AG09309 (cell line): ENCODE measurements at places on chromosomes 2 and 18.

- no peak for DNase-seq
Observed at GRCh38 chr2:130825231-130825965, 11.3 kb upstream of the ARHGEF4 start.

DNA sequence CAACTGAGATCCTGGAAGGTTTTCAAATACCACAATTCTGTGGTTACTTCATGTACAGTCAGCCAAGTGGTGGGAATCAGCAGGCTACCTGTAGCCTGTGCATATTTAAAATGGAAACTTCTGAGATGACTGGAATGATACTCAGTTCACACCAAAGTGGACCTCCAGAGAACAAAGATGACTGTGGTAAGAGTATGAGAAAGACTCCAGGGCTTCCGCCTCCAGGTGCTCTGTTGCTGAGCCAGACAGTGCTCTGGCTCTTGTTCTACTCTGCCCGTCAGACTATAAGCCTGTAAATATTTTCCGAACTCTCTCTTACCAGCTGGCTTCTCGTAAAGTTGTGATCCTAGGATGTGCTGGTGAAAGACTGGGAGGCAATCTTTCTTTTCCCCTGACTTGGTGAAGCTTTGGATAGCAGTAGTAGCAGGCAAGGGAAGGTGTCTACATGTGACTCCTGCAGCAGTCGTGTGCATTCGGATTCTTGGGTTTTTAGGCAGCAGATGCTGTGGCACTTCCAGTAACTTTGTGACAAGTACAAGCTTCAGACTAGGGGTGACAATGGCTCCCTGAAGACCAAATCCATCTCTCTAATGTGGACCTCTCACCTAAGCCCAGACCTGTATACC is 23.1 kb downstream of the ST3GAL5 start:
- no peak for DNase-seq

DNA sequence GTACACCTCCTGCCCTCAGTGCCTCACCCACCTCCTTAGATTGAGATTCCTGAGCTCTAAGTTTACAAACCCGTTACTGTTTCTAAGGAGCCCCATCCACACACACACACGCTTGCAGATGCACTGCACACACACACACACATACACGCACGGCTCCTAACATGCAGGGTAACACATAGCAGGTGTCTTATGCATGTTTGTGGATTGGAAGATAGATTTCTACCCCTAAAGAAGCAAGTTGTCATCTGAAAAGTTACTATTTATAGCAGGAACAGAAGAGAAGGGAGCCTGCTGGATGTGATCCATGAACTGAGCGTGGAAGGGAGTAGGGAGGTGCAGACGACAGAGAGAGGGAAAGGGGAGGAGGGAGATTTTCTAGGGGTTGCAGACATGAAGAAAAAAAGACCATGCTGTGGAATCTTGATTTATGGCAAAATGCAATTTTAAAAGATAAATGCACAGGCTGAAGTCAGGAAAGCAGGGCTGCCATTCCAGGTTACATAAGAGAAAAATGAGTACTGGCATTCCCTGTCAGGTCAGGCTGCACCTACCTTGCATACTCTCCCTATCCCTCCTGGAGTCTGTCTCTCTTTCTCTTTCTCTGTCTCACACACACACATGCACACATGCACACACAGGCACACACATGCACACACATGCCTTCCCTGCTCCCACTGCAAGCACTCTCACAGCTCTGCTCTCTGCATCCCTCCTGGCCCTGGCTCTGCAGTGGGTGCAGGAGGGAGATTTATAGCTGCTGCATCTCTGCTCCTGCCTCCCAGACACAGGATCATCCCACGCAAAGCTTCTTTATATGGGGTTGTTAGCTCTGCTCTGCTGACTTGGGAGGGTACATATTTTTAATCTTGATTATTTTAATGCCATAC is 192.6 kb upstream of the MYT1L start:
- DNase-seq = no peak

GRCh38 chr2:70916291-70916690 is 19.4 kb upstream of the ATP6V1B1 start:
- DNase-seq = no peak

DNA sequence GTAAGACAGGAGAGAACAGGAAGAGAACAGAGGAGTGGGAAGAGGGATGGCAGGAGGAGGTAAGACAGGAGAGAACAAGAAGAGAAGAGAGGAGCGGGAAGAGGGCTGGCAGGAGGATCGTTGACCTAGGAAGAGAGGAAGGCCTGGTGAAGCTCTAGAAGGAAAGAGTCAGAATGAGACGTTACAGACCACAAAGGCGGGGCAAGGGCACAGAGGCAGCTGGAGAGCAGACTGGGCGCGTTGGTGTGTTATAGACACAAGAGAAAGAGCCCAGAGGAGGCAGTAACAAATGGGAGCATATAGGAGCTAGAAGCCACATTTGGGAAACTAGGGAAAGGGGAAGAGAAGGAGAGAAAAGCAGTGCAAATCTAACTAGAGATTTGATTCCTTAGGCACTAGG is 26.6 kb downstream of the PTRHD1 start:
- DNase-seq = no peak

DNA sequence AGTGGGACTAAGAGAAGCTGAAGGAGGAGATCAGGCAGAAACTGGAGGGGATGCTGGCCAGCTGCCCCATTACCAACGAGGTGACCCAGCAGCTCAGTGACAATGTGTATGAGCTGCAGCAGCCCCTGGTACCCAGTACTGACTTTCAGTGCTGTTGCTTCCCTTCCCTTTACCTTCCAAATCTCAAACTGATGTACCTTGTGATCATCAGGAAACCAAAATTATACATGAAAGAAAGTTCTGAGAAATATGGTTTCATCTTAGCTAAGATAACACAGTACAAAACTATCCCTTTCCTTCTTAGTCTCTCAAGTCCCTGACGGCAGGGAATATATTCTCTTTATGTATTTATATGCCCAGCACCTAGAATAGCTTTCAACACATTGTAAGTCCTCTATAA is 52.3 kb upstream of the CERS6 start:
- no peak for DNase-seq

- no peak for DNase-seq
Observed at GRCh38 chr2:240586919-240587800, 626 bp downstream of the CAPN10 start.

- DNase-seq = no peak
Observed at GRCh38 chr2:223285370-223286265, 233.6 kb downstream of the KCNE4 start.

- DNase-seq = no peak
Observed at GRCh38 chr18:6484659-6485058, 69.9 kb upstream of the L3MBTL4 start.

GRCh38 chr2:174013315-174013751 is 48.2 kb upstream of the SP3 start:
- no peak for DNase-seq

DNA sequence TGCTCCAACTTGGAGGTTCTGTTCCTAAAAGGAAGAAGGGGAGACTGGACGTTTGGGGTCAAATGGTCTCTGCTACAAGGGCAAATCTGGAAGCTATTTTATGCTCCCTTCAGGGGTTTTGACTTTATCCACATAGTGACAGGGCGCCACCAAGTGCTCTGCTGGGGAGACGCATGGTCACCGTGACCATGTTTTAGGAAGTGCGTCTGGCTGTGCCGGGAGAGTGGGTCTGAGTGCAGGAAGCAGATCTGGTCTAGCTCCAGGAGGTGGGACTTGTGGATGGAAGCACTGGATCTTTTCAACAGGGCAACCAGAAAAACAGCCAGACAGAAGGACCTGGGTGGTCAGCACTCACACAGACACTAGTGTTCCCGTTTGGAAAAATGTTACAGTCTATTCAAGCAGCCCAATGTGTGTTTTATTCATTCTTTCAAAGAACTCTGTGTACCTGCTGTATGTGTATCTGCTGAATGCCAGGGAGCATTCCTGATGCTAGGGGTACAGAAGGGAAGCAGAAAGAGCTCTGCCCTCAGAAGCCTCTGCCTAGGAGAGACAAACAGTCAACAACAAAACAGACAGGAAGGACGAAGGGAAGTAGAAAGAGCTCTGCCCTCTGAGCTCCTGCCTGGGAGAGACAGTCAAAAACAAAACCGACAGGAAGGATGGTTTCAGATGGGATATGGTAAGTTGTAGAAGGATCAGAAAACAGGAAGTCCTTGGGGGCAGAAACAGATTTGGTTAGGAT is 14.3 kb downstream of the IMPA2 start:
- peak; percentile 37 for DNase-seq

DNA sequence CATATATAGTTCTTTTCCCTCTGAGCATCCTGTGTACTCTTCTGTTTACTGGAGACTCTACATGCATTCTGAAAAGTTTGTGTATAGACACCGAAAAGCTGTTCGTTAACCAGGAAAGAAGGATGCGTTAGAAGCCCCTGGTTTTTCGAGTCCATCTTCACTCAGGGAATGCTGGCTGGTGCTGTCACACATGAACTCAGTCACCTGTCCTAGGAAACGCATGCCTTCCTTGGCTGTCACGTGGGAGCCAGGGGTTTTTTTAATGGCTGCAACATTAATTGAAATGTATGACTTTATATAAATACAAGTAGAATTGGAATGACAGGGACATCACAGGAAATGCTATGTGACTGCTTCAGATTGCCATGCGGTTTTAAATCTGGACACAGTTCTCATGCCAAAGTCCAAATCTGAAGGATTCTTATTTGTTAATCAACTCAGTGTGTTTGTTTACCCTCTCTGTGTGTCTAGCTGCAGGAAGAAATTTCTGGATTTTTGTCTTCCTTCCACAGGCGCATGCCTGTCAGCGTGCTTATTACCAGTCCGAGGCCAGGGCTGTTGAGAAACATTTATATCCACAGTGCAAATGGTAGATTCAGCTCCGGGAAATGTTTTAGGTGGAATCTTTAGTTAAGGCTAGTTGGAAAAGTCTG is 2.6 kb downstream of the RAMP1 start:
- DNase-seq = no peak

- DNase-seq = no peak
Observed at GRCh38 chr2:49271060-49271606, 116.8 kb upstream of the FSHR start.

- DNase-seq = no peak
Observed at GRCh38 chr2:233262562-233262961, 11.1 kb downstream of the ATG16L1 start.

- DNase-seq = no peak
Observed at GRCh38 chr2:26591619-26592505, 49.3 kb downstream of the CIB4 start.

DNA sequence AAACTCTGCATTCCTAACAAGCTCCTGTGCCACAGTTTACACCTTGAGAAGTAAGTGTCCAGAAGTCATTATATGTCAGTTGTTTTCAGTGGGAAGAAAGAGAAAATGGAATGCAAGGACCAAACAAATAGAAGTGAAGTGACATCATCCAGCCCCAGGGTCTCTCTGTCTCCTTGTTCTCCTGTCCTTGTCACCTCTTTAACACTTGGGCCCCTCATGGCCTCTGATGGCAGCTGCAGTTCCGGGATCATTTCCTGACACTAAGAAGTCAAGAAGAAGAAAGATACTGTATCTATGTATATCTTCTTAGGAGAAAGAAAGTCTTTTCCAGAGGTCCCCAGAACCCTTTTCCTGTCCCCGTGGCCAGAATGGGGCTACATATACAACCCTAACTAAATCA is 2.8 kb upstream of the CFAP221 start:
- DNase-seq = no peak

DNA sequence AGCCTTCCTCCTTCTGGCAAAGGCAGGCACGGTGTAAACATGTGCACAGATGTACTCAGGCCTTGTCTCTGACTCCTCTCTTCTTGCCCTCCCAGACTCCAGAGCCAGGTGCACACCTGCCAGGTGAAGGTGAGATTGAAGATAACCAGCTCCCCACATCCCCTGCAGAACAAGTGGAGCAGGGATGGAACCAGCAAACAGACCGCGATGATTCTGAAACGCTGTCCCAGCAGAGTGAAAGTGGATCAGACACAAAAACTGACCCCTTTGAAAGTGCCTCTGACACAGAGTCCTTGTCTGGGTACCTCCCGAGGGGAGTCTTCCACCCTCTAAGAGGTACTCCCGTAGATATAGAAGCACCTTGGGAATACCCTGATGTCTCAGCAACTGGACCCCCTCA is 77.2 kb downstream of the ARHGEF4 start:
- DNase-seq = no peak

DNA sequence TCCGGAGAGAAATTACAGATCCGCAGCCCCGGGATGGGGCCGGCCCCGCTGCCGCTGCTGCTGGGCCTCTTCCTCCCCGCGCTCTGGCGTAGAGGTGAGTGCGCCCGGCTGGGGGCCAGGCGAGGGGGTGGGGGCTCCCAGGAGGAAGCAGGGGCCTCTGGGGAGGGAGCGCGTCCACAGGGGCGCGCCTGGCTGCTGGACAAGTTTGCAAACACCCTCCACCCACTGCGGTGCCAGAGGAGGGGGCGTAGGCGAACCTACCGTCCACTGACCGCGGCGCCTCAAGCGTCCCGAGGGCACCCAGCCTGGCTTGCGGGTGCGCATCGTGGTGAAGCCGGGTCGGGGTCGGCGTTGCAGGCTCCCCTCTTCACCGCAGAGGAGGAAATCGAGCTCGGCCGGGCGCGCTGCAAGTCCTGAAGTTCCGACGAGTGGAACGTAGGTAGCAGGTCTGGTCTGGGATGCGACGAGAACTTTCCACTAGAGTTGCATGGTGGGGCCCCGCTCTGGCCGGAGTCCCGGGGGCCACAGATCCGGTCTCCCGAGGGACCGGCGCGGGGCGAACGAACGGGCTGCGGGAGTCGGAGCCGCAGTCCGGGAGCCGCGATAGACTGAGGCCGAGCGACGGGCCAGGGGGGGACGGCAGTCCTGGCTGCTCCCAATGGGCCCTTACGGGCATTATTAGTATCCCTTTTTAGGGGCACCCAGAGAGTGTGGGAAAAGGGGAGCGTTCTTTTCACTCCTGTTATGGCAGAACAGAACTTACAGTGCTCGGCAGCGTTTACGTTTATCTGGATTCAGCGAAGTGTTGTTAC is 502 bp downstream of the MERTK start:
- DNase-seq = no peak

DNA sequence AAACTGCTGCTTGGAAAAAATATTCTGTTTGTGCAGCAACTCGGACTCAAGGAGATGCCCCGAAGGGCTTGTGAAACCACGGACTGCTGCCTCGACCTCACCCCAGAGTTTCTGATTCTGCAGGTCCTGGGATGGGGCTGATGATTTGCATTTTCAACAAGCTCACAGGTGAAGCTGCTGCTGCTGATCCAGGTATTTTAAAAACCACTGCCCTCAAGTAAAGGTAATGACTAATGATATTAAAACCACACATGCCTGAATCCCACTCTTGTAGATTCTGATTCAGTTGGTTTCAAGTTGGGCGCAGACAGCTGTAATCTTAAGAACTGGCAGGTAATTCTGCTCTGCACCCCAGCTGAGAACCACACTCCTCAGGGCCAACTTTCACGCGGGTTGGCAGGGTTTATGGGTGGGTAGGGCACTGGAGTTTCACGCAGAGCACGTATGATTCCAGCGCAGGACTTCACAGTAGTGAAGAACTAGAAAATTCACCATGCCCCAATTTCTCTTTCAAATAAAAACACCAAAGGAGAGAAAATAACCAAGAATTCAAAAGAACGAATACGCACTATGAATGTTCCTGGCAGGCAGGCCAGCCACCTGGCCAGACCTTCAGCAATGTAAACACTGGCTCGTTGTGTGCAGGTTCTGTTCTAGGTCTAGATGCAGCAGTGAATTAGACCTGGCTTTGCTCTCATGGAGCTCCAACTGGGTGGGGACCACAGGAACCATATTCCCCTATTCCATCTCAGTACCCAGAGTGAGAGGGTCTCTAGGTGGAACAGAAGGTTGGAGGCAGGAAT is 74.6 kb upstream of the ZFP36L2 start:
- no peak for DNase-seq
